Activated CD4-positive, alpha-beta T cell treated with anti-CD3 and anti-CD28 coated beads for 48 hours (primary cell): ENCODE measurements at places on chromosomes 12 and 14.

DNA sequence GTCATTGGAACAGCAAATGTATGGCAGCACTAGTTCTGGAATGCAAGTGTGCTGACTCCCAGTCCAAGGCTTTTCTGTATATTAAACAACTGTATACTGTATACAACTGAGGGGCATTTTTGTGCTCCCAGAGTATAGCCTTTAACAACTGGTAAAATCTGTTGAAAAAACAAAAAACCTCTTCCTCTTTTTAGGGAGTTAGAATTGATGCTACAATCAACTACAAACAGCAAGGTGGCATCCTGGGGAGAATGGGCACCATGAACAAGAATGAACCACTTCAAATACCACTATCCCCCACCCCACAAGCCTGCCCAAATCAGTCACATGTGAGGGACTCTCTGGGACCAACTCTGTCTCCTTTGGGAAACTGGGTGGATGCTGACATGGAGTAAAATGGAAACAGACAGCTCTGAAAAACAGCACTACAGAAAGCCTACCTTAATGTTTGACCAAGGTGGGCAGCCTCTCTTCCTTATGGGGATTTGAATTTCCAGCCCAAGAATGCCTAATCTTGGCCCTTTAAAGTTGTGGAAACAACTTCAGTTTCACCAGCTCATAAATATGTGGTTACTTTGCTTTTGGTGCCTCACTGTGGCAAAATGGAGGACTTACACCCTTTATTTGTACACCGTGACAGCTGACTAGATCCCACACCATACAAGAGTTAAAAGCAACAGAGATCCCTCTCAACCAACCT lies 7.5 kb downstream of the VTI1B start:
- DNase-seq: peak; percentile 26

GRCh38 chr12:29287622-29288021 lies 93.3 kb downstream of the ERGIC2 start:
- no peak for DNase-seq

DNA sequence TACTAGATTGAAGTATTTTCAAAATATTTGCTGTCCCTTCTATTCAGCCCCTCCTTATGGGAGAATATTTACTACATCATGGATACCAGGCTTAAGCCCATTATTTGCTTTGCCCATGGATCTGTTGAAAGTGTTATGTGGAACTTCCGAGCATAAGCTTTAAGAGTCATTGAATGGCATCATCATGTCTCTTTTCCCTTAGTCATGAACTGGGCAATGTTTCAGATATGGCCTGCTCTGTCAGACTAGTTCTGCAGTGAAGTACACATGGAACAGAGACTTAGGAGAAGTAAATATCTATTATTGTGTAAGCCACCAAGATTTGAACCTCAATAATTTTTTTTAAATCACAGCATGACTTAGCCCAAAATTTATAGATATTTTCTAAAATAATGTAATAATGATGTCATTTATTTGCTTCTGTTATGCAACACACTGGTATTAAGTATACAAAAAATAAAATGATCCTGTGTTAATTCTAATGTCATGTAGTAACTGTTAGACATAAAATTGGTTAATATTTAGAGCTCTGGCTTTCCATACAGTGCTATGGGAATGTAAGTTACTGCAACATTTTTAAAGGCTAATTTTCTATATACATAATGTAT lies 1097.3 kb downstream of the SLC16A7 start:
- DNase-seq: no peak

GRCh38 chr12:60935981-60936761 lies 1324.0 kb upstream of the USP15 start:
- no peak for DNase-seq

DNA sequence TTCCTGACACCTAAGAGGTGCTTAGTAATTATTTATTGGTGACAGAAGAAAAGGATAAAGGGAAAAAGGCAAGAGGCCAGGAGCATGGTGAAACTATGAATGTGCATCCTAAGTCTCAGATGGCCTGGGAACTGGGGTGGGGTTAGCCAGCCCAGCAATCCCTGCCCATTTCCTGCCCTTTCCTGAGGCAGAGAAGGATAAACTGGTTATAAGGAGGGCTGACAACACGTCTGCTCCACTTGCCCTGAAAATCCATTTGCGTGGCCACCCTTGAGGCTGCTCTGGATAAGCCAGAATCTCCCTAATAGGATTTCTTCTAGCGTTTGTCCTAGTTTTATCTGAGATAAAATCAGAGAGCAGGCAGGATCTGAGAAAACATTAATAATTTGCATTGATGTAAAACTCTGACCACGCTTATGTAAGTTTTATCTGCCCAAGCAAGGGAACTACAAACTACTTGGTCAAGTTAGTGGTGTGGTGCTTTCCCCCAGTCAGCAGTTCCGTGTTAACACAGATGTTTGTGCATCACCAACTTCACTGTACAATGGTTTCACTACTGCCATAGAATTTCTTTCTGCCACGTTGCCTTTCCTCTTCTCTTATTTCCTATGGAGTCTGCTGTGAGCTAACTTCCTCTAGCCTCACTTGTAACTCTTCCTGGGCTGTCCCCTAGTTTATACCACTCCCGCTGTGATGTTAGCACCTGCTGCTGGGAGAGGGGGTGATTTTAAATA lies 392.7 kb downstream of the RPS29 start:
- no peak for DNase-seq

GRCh38 chr12:31002361-31002725 lies 71.3 kb upstream of the DDX11 start:
- DNase-seq: no peak

GRCh38 chr14:48857366-48857765 lies 728.8 kb downstream of the RPS29 start:
- no peak for DNase-seq

- no peak for DNase-seq
These were observed 8.3 kb downstream of the NDRG2 start for GRCh38 chr14:21016413-21017190.

DNA sequence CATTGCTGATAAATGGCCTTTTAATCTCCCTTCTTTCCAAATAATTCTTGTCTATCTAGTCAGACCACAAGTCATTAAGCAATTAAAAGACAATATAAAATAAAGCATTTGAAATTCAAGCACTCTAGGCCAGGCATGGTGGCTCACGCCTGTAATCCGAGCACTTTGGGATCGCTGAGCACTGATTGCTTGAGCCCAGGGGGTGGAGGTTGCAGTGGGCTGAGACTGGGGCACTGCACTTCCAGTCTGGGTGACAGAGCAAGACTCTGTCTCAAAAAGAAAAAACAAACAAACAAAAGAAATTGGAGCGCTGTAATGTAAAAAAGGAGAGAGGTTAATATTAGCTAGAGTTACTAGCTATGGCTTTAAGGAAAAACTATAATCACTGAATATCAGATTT lies 30.5 kb upstream of the CSRP2 start:
- DNase-seq: no peak

- no peak for DNase-seq
These were observed 102.7 kb downstream of the SETD3 start for GRCh38 chr14:99377951-99378350.

- no peak for DNase-seq
These were observed 202.0 kb downstream of the BCAT1 start for GRCh38 chr12:24746864-24747263.

DNA sequence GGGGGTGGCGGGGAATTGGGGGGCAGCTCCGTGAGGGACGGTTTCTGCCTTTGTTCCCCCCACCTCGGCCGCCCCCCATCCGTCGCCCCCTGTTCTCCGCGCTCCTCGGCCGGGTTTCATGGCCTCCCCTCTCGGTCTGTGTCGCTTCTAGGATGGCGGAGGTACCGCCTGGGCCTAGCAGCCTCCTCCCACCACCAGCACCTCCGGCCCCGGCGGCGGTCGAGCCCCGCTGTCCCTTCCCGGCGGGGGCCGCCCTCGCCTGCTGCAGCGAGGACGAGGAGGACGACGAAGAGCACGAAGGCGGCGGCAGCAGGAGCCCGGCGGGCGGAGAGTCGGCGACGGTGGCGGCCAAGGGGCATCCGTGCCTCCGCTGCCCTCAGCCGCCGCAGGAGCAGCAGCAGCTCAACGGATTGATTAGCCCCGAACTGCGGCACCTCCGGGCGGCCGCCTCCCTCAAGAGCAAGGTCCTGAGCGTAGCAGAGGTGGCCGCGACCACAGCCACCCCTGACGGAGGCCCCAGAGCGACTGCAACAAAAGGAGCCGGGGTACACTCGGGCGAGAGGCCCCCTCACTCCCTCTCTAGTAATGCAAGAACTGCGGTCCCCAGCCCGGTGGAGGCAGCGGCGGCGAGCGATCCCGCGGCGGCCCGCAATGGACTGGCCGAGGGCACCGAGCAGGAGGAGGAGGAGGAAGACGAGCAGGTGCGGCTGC lies 575 bp downstream of the NAA30 start:
- peak; percentile 41 for DNase-seq

GRCh38 chr14:100568998-100569733 lies 18.1 kb downstream of the BEGAIN start:
- DNase-seq: no peak

DNA sequence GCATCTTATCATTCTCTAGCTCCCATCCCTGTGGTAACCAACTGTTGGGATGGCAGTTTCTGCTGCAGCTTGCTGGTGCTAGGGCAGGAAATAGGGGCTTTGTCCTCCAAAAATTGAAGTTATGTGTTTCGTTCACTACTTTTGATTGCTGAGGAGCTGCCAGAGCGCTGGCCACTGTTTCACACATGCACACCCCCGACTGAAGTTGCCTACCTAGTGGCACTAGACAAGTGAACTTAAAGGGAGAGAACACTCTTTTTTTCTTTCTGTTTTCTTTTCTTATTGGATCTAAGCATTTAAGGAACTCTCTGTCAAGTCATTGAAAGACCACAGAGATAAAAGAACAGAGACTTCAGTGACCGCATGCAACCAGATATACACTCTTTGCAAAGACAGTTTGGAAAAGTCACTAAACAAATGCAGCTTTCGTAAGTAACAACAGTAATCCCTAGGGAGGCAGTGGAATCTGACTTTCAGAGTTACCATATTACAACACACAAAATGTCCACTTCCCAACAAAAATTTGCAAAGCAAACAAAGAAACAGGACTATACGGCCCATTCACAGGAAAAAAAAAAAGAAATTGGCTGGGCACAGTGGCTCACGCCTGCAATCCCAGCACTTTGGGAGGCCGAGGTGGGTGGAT lies 12.0 kb downstream of the TFCP2 start:
- DNase-seq: no peak

DNA sequence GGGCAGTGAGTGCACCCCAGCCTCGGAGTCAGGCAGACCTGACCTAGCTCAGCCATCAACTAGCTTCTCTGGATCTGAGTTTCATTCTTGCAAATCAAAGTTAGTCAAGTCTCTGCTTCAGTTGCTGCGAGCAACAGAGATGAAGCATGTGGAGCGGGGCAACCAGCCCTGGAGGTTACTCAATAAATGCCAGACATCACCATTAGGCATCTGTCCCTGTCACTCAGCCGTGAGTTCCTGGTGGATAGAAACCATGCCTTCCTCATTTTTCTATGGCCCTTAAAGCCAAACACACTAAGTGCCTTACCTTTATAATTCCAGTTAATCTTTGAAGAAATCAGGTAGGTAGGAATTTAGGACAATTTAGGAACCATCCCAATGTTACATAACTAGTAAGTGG lies 19.3 kb downstream of the RFX4 start:
- no peak for DNase-seq

DNA sequence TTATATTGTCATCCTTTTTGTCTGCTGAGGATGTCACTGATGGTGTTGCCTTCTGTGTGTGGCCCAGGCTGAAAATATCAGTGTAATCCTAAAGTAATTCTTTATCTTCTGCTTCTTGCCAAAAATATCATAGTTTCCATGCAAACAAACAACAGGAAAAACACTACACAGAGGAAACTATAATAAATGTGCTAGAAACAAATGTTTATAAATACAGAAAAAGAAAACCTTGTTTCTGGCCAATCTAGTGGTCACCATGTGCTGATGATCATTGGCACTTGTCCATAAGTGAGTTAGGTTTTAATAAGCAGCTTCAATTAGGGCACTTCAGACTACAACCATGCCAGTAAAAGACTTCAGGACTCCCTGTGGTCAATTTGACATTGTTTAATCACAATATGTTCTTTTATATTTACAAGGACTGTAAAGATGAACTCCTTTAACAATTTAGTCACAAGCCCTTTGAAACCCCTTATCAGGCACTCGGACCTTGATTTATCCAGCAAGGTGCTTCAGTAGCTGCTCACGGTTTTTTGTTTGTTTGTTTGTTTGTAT lies 124.8 kb downstream of the TMTC3 start:
- no peak for DNase-seq

GRCh38 chr12:26874501-26875296 lies 41.7 kb upstream of the ITPR2 start:
- DNase-seq: no peak

DNA sequence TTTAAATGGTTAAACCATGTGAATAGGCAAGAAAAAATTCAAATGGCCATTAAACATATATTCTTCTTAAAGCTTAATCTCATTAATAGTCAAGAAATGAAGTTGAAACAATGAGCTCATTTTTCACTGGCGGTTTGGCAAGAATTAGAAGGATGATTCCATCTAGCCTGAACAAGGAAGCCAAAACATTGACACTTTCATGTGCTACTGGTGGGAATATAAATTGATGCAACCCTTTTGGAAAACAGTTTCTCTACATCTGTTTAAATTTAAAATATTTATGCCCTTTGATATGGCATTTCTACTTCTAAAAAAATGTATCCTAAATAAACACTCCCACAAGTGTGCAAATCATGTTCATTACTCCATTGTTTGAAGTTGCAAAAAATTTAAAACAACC lies 174.7 kb upstream of the HIF1A start:
- no peak for DNase-seq

DNA sequence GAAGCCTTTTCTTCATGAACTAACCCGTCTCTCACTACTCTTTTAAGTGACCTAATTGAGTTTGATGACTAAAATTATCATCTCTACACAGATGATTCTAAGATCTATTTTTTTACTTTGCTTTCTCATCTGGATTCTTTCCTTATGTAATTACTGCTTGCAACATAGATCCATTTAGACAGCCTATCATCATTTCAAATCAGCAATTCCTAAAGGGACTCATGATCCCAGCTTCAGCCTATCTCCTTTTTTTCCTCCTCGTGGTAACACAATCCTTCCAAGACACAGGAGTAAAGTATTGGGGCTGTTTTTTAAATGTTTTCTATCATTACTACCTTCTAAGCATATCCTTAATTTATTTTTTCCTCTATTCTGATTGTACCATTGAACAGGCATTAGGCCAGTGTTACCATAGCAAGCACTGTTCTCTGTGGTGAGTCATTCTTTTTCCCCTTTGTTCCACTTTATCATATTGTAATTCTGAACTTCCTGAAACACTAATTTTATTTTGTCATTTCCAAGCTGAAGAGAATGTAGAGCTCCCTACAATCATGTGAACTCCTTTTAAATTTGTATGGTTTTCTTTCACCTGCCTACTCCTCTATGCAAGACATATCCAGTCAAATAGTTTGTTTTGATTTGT lies 190.4 kb upstream of the FAR2 start:
- DNase-seq: no peak

DNA sequence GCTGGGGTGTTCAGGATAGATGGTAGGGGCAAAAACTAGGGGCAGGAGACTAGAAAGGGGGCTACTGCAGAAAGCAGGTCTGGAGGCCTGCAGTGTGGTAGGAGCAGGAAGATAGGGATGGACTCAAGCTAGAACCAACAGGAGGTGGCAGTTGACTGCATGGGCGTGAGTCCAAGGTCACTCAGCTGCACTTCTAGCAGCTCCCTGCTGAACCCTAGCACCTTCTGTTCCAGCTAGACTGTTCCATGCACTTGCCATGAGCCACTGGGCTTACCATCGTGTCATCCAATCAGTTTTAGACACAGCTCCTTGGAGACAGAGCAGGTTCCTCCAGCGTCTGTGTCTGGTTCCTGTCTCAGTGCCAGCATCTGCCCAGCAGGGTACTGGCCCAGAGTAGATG lies 11.3 kb upstream of the KRT8 start:
- no peak for DNase-seq

GRCh38 chr14:70832561-70833305 lies 23.4 kb upstream of the MAP3K9 start:
- no peak for DNase-seq
